ENCODE measurements at places on chromosomes 5 and 9.
A peak's percentile ranks its signal among the peaks of the same experiment; 100 is the strongest.

DNA sequence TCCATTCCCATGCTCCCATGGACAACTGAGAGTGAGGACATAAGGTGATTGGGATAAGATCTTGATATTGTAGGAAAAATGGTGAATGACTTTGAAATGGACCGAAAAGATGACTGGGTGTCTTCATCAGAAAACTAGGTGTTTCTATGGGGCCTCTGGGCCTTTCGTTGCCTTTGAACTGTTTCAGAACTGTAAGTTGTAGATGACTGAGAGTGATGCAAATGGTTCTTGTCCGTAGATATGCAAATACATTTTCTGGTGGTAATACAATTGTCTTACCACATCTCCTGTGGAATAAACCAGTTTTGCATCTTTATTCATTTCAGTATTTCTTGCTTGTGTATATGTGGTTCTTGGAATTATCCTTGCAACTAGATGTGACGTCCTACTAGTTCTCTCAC lies 16.0 kb upstream of the TEX48 start:
- DNase-seq: no peak

DNA sequence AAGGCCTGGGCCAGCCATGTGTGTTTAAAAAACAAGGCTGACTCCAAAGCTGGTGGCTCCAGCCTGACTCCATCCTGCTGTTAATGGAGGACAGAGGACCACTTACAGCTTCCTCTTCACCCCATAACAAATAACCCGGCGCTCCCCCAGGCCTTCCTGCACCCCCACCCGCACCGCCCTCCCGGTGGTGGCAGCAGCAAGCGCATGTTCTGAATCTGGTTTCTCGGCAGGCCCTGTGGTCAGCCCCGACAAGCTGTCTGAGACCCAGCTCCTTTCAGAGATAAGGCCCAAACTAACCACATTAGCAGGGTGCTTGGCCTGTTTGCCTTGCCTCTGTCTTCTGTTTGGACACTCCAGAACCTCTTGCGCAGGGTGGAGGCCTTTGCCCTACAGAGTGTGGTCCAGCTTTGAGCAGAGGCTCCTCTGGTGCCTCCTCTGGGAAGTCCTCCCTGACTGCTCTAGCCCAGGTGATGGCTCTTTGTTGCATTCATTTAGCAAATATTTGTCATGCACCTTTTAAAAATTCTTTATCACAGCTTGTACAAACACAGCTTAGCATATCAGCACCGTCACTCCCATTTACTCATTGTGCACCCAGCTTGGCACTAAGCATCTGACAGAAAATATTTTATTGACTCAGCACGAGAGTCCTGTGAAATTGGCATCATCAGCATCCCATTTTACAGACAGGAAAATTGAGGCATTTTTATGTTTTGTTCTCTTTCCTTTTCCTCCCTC lies 78.4 kb downstream of the NDFIP1 start:
- no peak for DNase-seq

DNA sequence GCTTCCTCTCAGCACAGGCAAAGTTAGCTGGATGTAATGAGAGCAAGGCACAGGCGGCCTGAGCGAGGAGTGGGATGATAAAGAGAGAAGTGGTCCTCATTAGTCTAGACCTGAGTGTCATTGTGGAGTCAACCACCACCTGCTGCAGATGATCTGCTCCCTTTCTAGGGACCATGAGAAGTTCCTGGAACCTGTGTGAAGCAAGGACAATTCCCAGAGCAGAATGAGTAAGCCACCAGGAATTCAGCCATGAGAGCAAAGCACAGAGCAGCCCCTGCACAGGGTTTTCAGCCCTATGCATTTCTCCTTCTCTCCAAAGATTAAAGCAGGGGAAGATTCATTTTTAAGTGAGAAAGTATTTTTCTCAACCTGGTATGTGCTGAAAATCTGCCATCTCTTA lies 146.8 kb upstream of the SPEF2 start:
- no peak for DNase-seq

- peak; percentile 75 for DNase-seq
Measured at GRCh38 chr5:123549256-123549904, 37.4 kb downstream of the CSNK1G3 start.

DNA sequence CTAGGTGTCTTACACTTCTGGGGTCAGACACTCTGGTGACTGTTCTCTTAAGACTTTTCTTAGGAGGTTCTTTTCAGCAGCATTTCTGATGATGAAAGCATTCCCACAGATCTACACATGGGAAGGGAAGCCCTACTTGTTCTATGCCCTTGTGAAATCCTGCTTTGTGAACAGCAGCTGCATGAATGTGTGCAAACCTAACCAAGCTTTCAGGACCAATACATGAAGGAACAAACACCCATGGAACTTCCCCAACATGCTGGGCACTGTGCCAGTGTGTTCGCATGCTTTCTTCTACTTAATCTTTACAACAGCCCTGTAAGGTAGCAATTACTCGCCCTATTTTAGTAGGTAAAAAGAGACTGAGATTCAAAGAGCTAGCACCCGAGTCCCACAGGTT lies 439.9 kb upstream of the KLF4 start:
- DNase-seq: no peak

DNA sequence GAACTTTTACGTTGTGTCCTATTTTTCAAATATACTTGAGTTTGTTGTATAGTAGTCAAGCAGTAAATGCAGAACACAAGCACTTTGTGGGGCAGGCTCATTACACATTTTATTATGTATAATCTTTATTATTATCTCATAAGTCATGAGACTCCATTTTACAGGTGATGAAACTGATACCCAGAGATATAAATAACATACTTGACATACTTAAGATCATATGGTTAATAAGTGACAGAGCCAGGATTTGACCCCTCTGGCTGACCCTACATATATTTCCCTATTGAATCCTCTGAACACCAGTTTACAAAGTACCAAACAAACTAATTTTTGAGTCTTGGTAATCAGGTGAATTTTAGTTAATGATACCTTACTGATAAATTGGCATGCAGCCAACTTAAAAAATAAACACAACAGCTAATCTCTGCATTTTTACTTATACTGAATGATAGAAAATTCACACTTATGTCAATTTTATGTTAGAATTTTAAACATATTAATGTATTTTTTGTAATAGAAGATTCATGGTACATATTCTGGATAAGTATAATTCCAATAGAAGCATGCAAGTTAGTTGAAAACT lies 305.0 kb upstream of the MEF2C start:
- no peak for DNase-seq

- DNase-seq: no peak
Measured at GRCh38 chr9:19440823-19441580, 32.2 kb downstream of the ACER2 start.

DNA sequence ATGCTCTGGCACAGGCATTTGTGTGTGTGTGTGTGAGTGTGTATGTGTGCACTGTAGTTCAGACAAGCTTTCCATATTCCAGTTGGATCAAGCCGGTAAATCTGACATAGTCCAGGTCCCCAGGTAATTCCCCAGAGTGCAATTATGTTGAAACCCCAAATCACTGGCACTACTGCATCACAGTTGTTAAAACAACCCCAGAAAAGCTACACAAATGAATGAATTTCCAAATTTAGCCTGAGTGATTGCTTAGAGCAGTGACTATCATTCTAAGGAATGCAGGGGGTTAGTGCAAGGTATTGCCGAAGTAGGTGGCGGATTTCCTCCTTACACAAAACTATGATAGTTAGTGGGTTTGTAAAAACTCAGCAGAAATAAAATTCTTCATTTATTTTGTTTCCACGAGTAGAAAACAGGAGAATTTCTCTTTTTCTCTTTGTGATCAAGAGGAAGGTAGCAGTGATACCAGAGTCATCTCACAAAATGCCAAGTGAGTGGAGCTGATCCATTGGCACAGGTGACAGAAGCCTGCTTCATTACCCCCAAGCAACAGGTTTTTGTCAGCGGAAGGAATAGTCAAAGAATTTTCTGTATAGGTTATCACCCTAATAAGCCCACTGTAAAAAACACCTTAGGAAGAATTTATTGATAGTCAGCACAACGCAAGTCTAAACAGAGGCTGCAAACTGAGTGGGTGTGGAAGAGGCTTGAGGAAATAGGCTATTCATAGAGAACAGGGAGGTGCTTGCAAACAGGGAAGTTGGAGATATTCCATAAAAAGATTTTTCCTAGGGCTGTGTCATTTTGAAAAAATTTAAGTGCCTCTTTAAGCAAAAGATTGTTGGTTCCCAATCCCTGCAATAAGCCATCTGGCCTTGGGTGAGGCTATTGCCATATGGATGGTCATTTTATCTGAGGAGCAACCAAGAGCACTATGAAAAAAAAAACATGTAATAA lies 385.1 kb downstream of the CHSY3 start:
- DNase-seq: no peak

DNA sequence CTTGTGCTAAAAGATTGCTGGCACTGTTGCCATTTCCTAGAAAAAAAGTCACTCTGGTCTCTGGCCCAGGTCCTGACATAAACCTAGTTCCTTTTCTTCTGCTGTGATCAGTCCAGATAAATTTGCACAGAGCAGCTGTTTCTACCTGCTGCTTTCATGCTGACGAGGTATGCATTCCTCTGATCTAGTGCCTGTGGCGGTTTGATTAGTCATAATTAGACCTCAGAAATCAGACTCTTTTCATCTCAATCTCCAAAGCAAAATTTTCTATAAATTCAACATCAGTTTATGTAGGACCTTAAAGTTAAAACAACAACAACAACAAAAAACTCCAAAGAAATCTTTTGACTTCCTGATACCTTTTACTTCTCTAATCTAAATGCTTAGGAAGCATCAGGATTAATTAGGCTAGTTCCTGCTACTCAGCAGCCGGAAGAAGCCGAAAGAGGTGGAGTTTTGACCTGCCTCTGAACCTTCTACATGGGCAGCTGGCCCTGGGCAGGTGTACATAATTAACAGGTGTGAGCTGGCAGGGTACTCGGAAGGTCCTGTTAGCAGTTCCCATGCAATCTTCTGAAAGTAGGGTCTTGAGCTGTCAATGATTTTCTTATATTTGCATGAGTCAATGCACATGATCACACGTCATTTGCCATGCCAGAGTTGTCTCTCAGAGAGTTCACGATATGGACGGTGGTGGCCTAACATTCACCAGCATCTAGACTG lies 83.3 kb upstream of the CCDC112 start:
- no peak for DNase-seq

DNA sequence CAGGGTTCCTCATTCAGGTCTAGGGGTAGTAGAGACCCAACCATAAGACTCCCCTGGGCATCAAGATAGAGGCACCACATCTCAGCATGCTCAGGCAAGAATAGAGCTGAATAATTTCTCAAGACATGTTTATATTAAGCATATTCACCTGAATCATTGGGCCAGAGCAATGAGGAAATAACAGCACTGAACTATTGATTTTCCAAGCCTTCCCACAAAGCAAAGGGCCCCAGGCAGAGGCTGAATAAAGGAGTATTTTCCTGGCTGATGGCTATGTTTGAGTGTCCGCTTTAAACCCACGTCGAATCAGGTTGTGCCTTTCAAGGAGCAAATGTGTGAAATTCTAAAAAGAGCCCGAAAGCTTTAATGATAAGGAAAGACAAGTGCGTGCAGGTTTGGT lies 129.2 kb downstream of the HSD17B3 start:
- DNase-seq: no peak

DNA sequence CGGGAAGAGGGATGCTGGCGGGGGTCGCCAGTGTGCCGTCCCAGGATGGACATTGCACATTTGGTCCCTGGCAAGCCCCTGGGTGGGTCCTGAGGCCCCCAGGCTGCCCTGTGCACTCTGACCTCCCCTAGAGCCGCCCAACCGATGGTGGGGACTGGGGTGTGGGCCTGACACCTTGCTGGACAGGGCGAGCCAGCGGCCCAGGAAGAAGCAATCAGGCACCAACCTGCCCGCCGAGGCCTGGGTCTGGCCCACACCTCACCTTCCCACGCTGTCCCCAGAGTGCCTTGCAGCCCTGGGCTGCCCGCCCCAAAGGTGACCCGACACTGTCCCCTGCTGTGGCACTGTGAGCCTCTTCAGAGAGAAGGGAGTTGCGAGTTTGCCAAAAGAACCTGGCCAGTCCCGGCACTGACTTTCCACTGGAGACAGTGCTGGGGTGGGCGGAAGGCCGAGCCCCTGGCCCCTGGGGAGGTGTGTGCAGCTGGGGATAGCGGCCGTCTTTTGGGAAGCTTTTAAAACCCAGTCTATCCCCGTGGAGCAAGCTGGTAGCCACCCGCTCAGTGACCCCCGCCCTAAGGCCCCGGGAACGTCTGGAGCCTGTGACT lies 12.0 kb upstream of the NRARP start:
- no peak for DNase-seq

GRCh38 chr5:51960617-51961121 lies 577.4 kb downstream of the ISL1 start:
- no peak for DNase-seq

GRCh38 chr5:135950611-135951010 lies 4.2 kb downstream of the LECT2 start:
- no peak for DNase-seq

DNA sequence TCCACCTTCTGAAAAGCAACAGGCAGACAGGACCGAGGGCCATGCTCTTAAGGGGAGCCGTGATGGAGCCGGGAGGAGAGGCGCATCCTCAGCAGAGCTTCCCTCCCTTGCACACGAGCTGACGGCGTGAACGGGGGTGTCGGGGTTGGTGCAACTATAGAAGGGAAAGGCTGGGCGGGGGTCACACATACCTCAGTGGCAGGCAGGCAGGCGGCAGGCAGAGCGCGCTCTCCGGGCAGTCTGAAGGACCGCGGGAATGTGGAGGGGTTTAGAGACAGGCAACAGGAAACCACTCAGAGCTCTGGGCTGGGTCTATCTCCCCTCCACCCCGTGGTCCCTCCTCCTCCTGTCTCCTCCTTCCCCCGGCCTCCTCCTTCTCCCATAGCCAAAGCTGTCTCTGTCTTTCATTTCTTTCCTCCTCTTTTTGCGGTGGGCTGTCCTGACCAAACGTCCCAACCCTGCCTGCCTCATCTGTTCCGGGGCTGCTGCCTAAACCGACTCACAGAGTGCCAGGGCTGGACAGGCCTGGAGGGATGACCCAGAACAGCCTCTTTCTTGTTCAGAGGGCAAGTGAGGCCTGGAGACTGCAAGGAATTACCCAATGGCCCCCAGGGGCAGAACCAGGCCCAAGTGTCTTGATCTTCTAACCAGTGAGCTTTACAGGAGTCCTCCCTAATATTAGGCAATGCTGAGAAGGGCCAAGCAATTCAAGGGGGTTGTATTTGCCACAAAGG lies at the start of gene SPARC:
Gene SPARC (minus strand): TSS at position 242 of the 734 bp plus-strand sequence. CDS start 10,727 bp downstream, outside the sequence.
- no peak for DNase-seq

- DNase-seq: no peak
Measured at GRCh38 chr9:123246534-123246933, 21.9 kb downstream of the STRBP start.

GRCh38 chr9:69136779-69137178 lies 37.3 kb upstream of the TJP2 start:
- peak; percentile 13 for DNase-seq
